Left renal pelvis (tissue), 4 donors: ENCODE measurements at places on chromosomes 16 and 17.

DNA sequence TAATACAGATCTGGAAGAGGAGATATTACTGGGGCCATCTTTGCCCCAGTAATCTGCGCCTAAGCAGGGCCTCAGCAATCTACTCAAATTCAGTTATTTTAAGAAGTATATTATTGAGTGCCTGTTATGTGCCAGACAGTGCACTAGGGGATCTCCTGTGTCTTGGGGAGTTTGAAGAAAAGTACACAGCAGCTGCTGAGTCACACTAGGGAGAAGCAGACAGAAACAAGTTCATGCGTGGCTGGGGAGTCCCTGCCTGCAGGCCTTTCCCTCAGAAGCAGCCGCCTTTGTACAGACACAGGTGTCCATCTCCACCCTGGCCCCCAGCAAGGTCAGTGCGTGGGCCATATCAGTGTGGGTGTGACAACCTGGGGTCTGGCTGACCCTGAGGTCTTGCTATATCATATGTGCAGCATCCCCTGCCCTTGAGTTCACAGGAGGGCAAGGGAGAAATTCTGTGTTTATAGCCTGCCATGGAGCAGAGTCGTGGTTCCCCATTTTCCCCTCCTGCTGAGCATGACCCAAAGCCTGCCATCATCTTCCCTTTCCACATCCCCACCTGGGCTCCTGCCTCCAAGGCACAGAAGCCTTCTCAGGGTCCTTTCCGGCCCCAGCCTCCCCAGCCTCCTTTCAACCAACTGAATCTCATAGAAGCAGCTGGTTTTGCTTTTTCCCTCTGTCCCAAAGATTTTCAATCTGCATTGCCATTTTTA, 229.9 kb upstream of the SDK2 start:
- DNase-seq = no peak

DNA sequence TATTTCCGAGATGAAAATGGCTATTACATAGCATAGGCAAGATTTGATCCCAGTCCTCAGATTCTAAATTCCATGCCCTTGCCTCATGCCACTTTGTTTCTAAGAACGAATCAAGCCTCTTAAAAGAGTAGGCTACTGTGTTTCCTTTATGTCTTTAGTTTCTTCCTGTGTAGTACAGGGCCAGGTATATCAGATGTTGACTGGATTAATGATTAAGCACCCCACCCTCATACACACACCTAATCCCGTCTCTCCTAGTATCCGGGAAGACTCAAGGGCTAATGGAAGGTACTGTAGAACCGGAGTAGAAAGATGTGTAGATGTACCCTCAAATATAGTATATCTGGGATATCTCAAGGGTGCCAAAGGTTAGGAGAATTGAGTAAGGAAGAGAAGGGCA, 6.7 kb downstream of the TOM1L1 start:
- no peak for DNase-seq

DNA sequence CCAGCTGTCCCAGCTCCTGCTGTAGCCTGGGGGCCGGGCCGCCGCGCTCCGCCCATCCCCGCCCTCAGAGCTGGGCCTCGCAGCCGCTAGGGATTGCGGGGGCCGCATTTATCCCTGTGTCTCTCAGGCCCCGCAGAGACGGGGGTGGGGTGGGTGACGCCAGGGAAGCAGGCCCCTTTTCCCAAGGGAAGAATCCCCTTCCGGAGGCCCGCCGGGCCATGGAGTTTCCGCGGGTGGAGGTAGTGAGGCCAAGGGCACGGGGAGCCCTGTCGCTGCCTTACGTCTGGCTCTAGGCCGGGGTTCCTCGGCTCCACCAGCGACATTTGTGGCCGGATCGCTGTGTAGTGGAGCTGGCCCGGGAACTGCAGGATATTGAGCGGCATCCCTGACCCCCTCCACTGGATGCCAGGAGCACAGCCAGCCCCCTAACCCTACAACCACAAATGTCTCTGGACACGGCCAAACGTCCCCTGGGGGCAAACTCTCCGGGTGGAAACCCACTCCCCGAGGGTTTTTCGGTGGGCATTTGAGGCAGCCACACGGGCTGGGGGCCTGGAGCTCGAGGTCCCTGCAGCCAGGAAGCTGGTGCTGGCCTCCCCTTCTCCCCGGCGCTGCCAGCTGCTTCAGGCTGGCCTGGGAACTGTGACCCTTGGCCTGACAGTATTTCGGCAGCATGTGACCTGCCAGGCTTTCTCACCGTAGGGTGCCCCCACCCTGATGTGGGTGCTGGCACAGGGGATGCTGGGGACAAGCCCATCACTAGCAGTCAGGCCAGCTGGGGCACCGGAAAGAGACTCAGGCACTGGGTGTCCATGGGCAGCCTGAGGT, 12.0 kb upstream of the CD300A start:
- peak; percentile 80 for DNase-seq

DNA sequence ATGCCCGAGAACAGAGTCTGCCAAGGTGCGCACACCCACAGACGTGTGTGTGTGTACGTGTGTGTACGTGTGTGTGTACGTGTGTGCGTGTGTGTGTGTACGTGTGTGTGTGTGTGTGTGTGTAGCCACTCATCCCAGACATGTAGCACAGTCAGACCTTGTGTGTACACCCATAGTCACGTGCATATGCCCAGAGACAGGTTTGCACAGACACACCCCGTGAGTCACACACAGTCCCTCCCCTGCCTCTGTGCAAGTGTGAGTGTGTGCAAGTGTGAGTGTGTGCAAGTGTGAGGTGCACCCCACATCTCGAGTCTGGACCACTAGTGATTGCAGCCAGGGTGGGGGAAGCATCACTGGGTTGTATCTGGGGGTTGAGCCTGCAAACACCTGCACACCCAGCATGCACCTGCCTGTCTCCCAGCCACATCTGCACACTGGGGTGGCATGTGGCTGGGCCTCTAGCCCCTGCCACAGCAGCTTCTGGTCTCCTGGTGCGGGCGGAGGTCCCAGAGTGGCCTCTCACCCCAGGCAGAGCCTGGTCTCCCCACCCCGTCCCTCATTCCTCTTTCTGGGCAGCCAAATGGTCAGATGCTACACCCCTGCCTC, 23.6 kb downstream of the BAHCC1 start:
- DNase-seq = no peak

- no peak for DNase-seq
Measured at GRCh38 chr17:18361837-18362697, 1.3 kb downstream of the SHMT1 start.

DNA sequence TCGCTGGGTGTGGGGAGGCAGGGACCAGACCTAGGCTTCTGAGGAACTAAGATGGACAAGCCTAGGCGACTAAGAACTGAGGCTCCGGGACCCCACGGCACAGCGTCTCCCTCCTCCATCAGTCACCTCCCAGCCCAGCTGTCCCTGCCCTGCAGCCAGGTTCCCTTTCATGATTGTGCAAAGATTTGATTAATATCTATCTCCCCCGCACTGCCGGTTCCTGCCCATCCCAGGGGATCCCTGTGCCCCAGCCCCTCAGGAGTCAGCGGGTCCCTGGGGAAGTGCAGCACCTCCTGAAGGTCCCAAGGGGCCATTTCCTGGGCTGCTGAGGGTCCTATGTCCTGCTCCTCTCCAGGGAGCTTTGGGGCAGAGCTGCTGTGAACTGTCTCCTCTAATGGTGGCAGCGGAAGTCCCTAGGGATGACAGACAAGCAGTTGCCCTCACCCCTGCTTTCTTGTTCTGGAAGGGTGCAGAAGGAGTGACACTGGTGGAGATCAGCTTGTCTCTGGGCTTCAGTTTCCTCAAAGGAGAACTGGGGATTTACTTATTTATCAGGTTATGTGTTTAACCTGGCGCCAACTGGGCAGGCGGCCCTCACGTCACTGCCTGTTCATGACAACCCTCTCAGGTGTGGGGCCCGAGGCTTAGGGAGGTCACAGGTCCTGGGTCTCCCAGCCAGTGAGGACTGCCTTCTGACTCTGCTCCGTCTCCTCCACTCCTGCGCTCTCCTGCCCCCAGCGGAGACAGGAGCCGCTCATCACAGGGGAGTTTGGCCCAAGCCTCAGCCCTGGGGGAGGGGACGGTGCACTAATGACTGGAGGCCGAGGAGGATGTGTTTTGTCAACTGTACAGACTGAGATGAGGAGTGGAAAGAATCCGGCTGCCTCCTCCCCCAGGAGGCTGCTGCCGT, 1.9 kb upstream of the C16orf74 start:
- peak; percentile 47 for DNase-seq

GRCh38 chr16:23821875-23822688, 13.7 kb upstream of the PRKCB start:
- DNase-seq = no peak

DNA sequence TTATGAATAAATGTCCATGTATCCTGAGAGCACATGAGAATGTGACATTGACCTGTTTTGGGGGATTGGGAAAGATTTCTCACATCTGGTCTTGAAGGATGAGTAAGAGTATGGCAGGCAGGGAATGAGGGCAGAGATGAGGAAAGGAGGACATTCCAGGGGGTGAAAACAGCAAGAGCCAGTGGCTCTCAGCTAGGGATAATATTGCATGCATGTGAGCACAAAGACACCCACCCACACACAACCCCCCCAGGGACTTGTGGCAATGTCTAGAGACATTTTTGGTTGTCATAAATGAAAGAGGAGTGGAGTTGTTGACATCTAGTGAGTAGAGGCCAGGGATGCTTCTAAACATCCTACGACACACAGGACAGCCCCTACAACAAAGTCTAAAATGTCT, 6.0 kb downstream of the MYO1D start:
- DNase-seq = no peak

DNA sequence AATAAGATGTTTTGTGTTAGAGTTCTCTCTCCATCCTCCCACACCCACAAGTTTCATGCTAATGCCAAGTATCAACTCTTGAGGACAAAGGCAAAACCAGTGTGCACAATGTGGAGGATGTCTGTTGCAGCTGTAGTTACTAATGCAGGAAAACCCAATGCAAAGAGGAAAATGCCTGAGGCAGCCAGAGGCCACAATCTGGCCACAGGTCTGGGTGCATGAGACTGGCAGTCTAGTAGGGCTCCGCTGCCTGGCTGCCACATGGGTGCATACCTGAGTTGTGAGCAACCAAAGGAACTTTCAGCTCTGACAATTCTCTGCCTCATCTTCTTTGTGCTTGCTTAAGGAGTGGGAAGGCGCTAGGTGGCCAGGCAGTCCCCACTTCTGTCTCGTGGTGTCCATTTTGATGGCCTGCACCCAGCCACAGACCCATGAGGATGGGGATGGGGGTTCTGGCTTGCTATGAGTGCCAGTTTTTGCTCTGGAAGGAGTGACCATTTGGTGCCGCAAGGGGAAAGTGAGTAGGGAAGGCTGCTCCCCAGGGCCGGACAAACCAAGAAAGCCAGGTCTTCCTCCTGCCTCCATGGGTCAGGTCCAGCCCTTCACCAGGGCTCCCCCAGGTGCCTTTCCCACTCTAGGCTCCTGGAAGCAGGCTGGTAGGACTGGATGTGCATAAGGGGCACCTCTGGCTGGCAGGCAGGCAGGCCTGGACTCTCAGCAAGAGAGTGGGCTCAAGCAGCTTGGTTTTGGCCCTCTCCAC, 4.2 kb upstream of the GFOD2 start:
- DNase-seq = no peak

GRCh38 chr17:47197821-47198220, 8.7 kb upstream of the CDC27 start:
- no peak for DNase-seq

- no peak for DNase-seq
Measured at GRCh38 chr17:66614469-66614868, 220.4 kb upstream of the CACNG5 start.

GRCh38 chr17:4097165-4097960, 45.5 kb downstream of the ZZEF1 start:
- DNase-seq = no peak

GRCh38 chr17:48569674-48570324, 8.4 kb downstream of the HOXB4 start:
- DNase-seq = no peak

- DNase-seq = no peak
Measured at GRCh38 chr17:9456330-9456729, 119.3 kb downstream of the STX8 start.

DNA sequence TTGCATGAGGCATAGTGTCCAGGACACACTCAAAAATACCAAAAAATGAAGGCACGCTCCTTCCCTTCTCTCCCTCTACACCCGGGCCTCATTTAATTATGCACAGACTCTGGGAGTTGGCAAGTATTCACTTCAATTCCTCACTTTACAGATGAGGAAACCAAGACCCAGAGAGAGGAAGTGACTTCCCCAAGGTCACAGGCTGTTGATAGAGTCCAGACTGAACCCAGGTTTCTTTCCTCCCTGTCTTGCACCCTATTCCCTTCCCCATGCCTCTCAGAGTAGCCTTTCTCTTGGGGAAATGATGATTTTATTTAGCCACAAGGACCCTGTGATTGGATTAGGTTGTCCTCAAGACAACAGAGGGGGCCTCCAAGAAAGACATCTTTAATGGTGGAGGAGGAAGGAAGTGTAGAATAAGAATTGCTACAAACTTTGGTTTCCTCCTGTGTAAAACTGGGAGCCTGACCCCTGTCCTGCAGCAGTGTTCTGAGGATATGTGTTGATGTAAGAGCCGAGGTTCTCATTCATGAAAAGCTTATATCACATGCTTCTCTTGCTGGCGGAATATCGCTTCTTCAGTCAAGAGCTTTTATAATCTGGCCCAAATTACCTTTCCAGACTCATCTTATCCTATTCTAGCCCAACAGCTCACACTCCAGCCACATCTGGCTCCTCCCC, 48.8 kb upstream of the SIAH1 start:
- DNase-seq = no peak

GRCh38 chr17:81009136-81009535, 17.5 kb downstream of the CHMP6 start:
- no peak for DNase-seq

GRCh38 chr16:680967-681745, 946 bp downstream of the STUB1 start:
- no peak for DNase-seq

GRCh38 chr17:50256826-50257618, 17.2 kb upstream of the TMEM92 start:
- no peak for DNase-seq

GRCh38 chr17:280901-281300, 71.7 kb downstream of the RPH3AL start:
- DNase-seq = no peak

DNA sequence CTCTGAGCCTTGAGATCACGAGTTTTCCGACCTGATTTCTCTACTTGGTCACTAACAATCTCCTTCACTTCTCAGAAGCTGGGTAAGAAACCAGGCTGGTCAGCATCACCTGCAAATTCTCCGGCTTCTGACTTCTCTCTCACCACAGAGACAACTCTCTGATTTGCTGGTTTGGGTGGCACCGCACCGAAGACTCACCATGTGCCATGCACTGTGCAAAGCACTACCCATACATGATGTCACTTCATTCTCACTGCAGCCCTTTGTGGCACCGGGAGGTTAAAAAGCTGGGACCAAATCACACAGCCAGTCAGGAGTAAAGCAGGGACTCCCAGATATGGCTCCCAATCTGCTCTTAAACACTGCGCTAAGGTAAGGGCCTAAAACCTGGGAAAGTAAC, 647 bp downstream of the VAC14 start:
- DNase-seq = no peak

DNA sequence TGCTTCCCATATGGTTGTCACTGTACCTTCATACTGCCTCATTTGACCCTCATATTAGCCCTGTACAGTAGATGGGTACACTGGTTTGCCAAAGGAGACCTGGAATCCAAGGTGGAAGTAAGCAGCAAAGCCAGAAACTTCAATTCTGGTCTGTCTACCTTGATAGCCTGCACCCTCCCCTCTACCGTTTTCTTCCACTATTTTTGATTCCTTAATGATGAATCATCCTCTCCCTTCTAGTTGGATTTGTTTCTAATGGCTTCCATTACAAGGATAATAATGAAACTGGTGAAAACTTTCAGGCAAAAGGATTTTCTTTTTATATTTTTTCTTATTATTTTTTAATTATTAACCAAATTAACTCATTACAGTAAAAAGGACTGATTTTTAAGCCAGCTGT, 17.3 kb downstream of the TAC4 start:
- no peak for DNase-seq
